Foreskin fibroblast (primary cell): ENCODE measurements at places on chromosomes 4 and X.

DNA sequence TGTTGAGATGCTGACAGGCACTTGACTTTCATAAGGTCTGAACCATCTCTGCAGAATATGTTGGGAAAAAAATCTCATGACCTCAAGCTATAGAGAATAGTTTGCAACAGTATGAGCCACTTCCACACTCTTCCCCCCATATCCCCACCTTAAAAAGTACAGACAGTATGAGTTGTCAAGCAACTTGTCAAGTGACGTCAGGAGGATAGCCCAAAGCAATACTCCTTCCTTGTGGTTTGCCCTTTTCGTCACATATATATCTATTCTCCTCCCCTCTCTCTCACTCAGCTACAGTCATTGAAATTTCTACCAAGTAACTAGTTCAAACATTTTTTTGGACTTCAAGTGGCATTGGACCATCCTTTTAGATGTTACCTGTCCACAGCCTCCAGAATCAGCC, 67.7 kb downstream of the MCF2 start:
- DNase-seq, result no peak

- no peak for DNase-seq
These were observed 178.7 kb downstream of the CHIC2 start for GRCh38 chr4:53885668-53886067.

DNA sequence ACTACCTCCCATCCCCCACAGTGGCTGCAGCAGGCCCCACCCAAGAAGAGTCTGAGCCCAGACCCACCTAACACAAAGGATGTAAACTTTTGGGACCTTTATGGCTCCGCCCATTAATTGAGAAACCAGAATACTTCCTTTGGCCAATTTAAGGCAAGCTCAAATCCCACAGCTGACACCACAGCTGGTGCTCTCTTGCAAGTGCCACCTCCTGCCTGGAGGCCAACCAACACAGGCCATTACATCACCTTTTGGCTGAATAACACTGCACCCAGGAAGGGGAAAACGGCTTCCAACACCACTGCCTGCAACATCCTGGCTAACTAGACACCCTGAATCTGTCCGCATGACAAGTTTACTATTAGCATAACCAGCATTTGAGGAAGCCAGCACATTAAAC, 248.8 kb downstream of the PRDM5 start:
- no peak for DNase-seq

GRCh38 chrX:69503782-69504625, at the start of gene NALF2:
Gene NALF2 (plus strand): TSS chrX:69504326. CDS start chrX:69505283, 957 bp downstream.
- peak; percentile 9 for DNase-seq

DNA sequence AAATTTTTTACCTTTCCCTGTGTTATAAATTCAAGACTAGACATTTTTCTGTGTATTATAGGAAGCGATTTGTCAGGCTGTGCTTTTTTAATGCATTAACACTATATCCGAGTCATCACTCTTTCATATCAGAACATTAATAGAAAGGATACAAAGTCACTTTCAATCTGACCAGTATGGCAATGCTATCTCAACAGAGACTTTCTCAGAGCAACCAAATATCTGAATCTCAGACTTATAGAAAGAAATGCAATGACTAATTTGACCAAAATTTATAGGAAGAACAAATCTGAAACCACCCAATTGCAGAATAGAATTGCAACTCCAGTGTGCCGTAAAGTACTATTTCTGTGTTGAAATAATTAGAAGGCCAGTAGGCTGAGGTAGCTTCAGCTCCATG, 473 bp upstream of the TKTL2 start:
- no peak for DNase-seq

- no peak for DNase-seq
These were observed 1051.9 kb downstream of the NLGN4X start for GRCh38 chrX:5176766-5177165.
